ENCODE measurements at places on chromosomes 16 and 17.

GRCh38 chr16:31022544-31023251 is 10.7 kb upstream of the STX4 start:
- no peak for DNase-seq

- DNase-seq, result no peak
These were observed 48.6 kb upstream of the IRX3 start for GRCh38 chr16:54335230-54335629.

GRCh38 chr17:36687736-36688135 is 86.4 kb downstream of the MRM1 start:
- no peak for DNase-seq

- no peak for DNase-seq
These were observed at the start of gene LGALS9 for GRCh38 chr17:27630607-27631410. TSS of gene LGALS9 (plus strand) at chr17:27631188. CDS start at chr17:27631266, 78 bp downstream.

DNA sequence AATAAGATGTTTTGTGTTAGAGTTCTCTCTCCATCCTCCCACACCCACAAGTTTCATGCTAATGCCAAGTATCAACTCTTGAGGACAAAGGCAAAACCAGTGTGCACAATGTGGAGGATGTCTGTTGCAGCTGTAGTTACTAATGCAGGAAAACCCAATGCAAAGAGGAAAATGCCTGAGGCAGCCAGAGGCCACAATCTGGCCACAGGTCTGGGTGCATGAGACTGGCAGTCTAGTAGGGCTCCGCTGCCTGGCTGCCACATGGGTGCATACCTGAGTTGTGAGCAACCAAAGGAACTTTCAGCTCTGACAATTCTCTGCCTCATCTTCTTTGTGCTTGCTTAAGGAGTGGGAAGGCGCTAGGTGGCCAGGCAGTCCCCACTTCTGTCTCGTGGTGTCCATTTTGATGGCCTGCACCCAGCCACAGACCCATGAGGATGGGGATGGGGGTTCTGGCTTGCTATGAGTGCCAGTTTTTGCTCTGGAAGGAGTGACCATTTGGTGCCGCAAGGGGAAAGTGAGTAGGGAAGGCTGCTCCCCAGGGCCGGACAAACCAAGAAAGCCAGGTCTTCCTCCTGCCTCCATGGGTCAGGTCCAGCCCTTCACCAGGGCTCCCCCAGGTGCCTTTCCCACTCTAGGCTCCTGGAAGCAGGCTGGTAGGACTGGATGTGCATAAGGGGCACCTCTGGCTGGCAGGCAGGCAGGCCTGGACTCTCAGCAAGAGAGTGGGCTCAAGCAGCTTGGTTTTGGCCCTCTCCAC is 4.2 kb upstream of the GFOD2 start:
- DNase-seq, result no peak

DNA sequence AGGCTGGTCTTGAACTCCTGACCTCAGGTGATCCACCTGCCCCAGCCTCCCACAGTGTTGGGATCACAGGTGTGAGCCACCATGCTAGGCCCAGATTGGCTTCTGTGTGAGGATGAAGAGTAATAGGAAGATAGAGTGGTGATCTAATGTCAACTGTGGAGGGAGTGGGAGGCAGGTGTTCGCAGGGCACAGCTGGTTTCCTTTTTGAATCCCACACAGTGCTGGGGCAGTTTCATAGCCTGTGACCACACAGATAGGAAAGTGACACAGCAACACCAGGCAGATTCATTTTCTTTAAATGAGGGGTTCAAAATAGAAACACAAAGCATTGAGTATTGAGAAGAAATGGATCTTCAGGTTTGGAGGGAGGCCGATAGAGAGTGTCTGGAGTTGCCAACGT is 540.3 kb downstream of the WWOX start:
- DNase-seq, result no peak

DNA sequence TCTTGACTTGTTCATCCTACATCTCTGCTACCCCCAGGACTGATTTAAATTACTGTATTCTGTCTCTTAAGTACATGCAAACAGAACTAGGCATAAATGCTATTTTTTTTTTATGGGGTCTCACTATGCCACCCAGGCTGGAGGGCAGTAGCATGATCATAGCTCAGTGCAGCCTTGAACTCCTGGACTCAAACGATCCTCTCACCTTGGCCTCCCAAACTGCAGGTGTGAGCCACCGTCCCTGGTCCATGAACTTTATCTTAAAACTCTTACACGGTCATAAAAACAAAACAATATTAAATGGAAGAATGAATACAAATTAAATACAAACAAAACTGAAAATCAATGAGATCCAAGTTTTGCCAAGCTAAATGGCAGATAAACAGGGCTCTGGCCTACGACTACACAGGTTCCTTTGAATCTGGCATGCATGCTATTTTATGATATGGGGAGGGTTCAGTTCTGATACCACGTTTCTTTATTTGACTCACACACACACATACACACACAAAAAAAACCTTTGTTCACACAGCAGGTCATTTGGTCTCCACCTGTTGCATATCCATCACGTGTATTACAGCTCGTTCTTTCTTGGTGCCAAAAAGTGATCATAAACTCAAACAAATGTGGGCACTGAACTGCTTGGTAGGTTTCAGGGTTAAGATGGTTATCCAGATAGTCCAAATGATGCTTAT is 1.1 kb upstream of the PKD1L3 start:
- no peak for DNase-seq

- peak; percentile 4 for DNase-seq
These were observed 24.9 kb downstream of the CDRT15 start for GRCh38 chr17:14211801-14212200.

- DNase-seq, result no peak
These were observed 157.4 kb downstream of the PRKCA start for GRCh38 chr17:66459811-66460270.

DNA sequence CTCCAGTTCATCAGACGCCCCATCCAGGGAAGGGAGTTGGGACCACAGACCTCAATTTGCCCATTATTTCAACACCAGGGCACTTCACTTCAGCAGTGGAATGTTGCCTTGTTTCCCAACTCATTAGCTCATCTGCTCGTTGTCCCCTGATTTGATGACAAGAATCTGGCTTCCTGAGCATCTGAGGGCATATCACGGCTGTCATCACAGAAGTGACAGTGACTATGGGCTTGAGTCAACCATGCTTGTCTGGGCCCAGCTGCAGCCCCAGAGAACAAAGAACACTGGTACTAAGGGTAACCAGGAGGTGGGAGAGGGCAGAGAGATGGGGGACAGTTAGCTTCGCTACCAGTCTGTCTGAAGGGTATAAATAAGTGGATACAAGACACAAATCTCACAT is 266.0 kb upstream of the SDK2 start:
- DNase-seq, result no peak

DNA sequence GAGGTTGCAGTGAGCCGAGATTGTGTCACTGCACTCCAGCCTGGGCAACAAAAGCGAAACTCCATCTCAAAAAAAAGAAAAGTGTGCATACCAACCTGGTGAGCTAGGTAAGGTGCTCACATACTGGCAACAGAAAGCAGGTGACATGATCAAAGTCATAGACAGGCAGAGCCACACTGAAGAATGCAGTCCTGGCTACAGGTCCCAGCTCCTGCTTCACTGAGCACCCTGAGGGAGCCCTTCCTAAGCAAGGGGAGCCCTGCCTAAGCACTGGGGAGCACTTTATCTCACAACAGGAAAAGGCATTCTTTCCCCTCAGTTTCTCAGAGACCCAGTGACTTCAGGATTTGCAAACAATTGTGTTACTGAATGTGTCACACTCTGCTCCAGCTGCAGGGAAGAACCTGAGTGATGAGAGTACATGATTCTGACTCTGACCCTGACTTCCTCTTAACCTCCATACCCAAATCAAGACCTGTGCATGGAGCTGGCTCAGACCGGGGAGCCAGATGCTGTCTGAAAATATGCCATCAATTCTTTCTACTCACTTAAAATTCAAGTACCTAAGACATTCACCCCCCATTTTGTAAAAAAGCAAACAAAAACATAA is 40.5 kb downstream of the ANKRD11 start:
- no peak for DNase-seq

DNA sequence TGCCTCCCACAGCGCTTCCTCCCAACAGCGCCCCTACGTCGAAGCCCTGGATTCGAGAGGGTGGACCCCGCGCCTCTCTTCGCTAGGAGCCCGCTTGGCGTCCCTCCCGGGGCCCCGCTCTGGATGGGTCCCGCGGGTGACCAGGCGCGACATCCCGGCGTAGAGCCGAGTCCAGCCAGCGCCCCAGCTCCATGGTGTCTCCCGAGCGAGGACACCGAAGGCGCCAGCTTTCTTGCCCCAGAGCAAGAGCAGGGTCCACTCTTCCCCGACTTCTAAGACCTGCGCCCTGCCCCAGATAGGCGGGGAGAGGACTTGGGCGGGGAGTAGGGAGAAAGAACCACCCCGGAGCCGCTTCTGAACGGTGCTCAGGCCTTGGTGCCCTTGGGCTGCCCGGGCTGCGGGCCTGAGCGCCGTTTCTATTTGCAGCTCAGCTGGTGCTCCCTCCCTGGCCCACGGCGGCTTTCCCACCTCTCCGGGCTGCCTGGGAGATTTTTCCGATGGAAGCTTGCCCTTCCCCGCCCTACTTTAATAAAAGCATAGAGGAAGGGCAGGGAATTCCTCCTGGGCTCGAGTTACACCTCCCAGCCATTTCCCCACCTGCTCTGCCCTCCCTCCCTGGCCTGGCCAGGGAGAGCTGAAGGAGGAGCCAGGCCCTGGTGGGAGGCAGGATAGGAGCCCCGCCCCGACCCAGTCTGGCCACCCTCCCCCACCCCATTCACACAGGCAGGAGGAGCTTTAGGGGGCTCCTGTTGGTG is 1.8 kb downstream of the MMP15 start:
- no peak for DNase-seq

GRCh38 chr17:82001571-82002056 is 21.1 kb downstream of the CENPX start:
- no peak for DNase-seq

DNA sequence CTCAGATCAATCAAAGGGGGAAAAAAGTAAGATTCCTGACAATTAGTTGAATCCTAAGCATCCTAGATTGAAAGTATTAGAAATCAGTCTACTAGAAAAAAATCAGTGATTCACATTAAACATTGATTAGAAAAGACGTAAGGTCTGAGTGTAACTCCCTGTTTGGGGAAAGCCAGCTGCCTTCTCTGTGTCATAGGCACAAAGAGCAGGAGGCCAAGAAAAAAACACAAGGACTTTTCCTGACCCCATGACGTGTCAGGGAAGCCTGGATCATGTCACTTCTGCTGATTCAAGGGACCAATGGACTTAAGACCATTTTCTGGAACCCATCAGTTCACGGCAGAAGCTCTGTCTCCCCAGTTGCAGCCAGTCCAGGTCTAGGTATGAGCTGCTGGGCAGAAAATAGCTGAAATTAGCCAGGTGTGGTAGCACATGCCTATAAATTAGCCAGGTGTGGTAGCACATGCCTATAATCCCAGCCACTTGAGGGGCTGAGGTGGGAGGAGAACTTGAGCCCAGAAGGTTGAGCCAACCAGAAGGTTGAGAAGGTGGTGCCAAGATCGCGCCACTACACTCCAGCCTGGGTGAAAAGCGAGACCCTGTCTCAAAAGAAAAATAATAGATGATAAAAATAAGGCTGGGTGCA is 35.9 kb downstream of the RANBP10 start:
- DNase-seq, result no peak

DNA sequence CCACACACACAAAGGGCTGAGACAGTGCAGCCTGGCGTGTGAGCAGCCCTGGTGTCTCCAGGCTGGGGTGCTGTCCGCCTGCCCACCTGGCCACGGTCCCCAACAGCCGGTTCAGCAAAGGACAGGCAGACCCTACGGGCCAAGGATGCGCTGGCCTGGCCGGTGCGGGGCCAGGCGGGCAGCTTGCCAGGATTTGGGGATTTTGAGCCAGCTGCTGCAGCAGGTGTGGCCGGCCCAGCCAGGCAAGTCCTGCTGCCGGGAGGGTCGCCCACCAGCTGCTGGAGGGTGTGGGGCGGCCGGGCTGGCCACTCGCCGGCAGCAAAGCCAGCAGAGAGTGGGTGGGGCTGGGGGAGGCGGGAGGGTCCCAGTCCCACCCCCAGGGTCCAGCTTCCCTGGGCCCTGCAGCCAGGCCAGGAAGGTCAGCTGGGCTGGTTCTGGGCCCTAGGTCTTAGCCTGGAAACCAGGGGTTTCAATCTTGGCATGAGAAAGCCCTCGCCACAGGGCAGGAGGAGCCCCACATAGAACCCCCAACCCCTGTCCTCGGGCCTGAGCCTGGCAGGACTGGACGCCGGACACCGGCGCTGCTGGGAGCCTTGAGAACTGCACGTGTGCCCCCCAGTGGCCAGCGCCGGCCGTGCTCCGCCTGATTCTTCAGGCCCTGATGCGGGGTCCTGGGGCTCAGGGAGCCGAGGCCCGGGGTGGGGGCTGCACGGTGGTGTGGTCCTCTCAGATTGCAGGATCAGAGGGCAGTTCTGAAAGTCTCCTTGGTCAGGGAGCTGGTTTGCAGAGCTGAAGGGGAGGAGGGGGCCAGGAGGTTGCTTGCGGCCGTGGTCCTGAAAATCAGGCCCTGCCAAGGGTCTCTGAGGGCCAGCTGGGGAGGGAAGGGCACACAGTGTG is 17.6 kb upstream of the SSTR5 start:
- peak; percentile 46 for DNase-seq

GRCh38 chr17:34885076-34885475 is 76.2 kb downstream of the CCT6B start:
- DNase-seq, result no peak

DNA sequence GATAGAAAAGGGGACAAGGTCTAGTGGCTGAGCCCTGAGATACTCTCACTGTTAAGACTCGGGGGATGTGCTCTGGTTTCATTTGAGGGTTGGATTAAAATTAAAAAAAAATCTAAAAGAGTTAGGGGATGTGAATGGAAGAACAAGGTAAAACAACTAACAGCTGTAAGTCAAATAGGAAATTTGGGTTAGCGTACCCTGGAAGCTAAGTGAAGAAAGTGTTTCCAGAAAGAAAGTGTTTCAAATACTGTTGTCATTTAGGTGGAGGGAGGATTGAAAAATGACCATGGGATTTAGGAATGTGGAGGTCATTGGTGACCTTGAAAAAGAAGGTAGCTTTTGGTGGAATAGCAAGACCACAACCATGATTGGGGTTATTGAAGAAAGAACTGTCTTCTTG is 37.7 kb downstream of the PPM1D start:
- DNase-seq, result no peak

DNA sequence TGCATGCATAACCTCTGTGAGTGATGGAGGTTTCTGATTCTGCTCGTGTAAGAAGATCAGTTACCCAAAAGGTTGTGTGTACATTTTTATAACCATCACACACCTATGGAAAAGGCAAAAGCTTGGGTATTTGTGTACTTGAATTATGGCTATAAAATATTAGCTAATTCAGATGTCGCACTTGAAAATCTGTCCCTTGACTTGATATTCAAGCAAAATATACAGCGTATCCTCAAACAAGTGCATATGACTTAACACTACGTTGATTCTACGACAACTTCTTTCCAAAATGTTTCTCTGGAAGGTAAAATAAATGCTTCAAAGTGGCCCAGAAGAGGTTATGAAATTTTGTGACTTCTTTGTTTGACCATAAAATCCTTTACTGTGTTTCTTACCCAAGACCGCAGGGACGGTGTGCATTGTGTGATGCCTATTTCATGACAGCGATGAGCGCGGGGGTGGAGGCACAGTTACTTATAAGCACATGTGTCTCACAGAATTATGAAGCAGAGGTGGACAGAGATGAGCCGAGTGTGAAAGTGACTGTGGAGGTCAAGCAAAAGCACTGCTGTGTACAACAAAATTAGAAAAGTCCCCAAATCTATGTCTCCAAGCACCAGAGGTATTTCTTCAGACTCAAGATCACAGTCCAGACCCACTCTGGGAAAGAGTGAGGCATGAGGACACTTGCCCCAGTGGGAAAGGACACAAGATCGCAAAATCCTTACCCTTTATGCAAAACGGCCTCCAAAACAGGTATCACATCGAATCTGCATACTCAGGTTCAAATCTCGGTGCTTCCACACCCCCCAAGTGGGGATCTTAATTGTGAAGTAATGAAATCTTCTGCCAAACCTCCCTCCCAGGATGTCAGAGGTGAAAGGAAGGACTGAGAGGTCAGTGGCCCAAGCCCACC is 4.1 kb upstream of the HOXB9 start:
- no peak for DNase-seq
